ENCODE measurements at places on chromosomes 13 and 19.

DNA sequence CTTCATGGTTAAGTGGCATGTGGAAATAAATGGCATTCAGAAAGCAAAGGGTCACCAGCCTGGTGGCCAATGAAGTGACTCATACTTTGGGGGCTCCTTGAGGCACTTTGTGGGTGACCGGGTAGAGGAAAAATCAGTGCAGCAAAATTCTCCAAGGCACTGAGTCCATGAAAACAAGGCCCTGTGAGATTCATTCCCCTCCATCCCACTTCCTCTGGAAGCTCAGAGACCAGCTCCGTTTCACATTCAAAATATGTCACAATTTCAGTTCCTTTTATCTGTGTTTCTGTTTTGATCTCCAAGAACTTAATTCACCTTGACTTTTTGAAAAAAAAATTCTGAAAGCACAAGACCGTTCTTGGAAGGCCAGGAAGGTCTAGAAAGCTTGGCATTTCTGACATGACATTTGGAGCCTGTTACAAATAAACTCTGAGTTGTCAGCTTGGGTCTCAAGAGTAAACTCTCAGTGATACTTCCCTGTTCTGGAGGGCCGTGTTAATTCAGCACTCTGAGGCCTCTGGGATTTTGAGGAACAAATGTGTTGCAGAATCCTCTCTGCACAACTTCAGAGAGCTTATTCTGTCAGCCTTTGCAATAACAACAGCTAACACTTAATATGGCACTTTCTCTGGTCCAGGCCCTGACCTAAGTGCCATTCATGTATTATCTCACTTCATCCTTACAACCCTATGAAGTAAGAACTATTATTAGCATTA, 6.8 kb downstream of the CYSLTR2 start:
- peak overlapping the region; percentile 38 for H3K27ac ChIP-seq
- no peak overlapping the region for H3K4me3 ChIP-seq
- DNase-seq, result no peak
- H3K36me3 ChIP-seq, result no peaks in the 10 kb centered on the region
- no peaks in the 10 kb centered on the region for H3K4me1 ChIP-seq

- no peak for DNase-seq
- H3K4me3 ChIP-seq, result no peak overlapping the region
- H3K27ac ChIP-seq, result no peak overlapping the region
- peaks cover 11% of the 10 kb centered on the region for H3K4me1 ChIP-seq
Observed at GRCh38 chr13:34655554-34655953, 286.5 kb upstream of the NBEA start.

GRCh38 chr19:40143612-40144011, 47.6 kb upstream of the MAP3K10 start:
- no peak for DNase-seq
- no peaks in the 10 kb centered on the region for H3K4me1 ChIP-seq
- no peaks in the 10 kb centered on the region for H3K36me3 ChIP-seq
- H3K27ac ChIP-seq, result no peak overlapping the region
- peaks cover 6% of the 10 kb centered on the region for H3K27me3 ChIP-seq
- no peak overlapping the region for H3K4me3 ChIP-seq

- H3K27me3 ChIP-seq, result no peaks in the 10 kb centered on the region
- no peak overlapping the region for H3K4me3 ChIP-seq
- no peaks in the 10 kb centered on the region for H3K4me1 ChIP-seq
- H3K36me3 ChIP-seq, result no peaks in the 10 kb centered on the region
- no peak overlapping the region for H3K27ac ChIP-seq
- DNase-seq, result no peak
Observed at GRCh38 chr13:30889196-30889690, 16.8 kb upstream of the MEDAG start.

- no peaks in the 10 kb centered on the region for H3K4me1 ChIP-seq
- H3K27me3 ChIP-seq, result no peaks in the 10 kb centered on the region
- no peak overlapping the region for H3K27ac ChIP-seq
Observed at GRCh38 chr13:32175307-32175706, 139.9 kb downstream of the ZAR1L start.

Data from sigmoid colon (tissue), 7 donors.